Left renal cortex interstitium (tissue), 4 donors: ENCODE measurements at places on chromosomes 2 and 18.

- no peak for DNase-seq
Observed at GRCh38 chr2:44705876-44706480, 235.5 kb upstream of the SIX3 start.

- DNase-seq = no peak
Observed at GRCh38 chr2:10078704-10079265, 1.4 kb downstream of the CYS1 start.

DNA sequence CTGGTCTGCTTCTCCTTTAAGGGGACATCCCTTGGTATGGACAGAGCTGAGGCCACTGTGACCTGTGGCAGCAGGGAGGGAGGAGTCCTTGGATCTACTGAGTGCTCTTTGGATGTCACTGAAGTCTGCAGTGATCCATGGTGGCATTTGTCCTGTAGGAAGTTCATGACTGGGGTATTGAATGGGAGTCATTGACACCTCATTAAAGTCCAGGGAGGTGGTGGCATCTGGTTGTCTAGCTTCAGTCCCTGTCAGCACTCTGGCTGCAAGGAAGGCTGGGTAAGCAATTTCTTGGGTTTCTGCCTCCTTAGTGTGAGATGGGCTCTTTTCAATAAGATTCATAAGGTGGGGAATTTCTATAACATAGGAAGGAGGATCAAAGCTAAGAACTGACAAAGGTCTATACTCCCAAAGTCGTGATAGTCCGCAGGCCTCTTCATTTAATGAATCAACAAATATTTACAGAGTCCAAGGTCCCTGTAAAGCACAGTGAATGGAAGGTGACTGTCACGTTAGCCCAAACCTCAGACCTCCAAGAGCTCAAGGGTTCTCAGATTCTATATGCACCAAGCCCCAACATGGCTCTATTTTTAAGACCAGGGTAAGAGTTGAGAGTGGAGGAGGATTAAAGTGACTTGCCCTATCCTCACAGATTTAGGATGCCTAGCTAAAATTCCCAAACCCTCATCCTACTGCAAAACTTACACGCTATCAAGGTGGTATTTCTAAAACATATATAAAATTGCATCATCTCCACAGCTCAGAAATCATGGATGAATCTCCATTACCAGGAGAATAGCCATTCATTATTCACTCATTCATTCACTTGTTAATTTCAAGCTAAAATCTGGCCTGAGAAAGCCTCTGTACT lies 40.2 kb downstream of the THNSL2 start:
- no peak for DNase-seq

DNA sequence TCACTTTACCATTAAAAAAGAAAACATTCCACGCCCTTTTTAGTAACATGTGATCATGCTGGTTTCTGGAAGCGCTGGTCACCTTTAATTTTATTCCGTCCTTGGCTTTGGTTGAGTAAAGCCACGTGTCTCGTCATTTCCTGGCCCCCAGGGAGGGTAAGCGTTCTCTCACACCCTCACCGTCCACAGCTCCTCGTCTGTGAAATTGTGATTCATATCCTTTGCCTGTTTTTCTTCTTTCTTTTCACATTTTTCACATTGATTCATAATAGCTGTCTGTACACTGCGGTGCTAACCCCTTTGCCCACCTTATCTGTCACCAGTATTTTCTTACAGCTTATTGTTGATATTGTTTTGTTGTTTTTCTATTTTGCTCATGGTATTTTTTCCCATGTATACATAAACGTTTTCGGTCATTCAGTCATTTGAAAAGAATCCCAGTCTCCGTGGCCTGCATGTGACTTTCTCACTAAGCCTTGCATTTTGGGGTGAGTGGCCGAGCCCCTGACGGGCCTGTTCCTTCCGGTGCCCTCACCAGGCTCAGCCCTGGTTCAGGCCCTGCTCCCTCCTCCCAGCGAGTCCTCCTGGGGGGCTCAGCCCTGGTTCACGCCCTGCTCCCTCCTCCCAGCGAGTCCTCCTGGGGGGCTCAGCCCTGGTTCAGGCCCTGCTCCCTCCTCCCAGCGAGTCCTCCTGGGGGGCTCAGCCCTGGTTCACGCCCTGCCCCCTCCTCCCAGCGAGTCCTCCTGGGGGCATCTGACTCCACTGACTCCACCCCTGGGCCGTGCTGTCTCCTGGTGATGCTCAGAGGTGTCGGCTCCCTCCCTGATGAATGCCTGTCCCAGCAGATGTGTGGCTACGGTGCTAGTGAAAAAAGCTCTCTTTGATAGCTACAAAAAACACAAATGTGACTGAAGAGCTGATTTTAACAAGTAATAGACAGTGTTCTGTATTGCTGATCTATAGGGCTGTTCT lies 249.7 kb upstream of the PXDN start:
- no peak for DNase-seq

DNA sequence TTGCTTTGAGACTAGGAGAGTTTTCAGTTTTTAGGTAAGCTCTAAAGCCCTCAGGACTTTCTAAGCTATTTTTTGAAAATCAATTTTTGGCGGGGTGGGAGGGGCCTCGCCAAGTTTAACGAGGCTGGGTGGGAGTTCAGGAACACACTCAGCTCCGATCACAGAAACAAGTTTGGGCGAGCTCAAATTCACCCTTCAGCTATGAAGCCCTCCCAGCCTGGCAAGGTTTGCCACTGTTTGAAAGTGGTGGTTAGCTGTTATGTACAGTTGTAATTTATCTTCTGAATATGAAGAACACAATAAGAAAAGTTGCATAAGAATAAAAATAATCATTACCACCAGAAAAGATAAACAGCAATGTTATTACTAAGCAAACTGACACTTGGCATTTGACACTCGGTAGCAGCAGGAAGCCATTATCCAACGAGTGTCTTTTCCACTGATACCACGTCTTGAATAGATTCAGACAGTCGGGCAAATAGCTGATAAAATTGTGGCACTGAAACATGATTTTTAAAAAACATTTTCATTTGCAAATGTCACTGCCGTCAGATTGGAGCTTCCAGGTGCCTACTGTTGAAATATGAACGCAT lies 59.8 kb downstream of the KCTD1 start:
- no peak for DNase-seq

- no peak for DNase-seq
Observed at GRCh38 chr18:48039769-48040215, 109.3 kb upstream of the SMAD2 start.

DNA sequence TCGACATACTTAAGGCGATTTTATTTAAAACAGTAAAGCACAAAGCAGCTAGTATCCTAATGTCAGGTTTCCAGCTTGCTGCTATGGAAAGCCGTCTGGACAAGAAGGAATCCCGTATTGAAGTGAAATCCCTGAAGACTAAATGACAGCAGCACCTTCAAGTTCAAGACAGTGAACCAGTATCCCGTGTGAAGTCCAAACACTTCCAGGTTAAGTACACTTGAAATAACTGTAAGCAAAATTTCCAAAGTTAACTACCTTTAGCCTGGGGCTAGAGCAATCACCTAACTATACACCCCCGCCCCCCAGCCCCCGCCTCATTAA lies 1.2 kb downstream of the MBOAT2 start:
- no peak for DNase-seq
